Thoracic aorta (tissue), 2 donors: ENCODE measurements at places on chromosomes 13 and 19. TPM values are rescaled to one million over a fixed set of nuclear protein-coding genes. Genes with fewer than 3 reads are reported as not detected.

DNA sequence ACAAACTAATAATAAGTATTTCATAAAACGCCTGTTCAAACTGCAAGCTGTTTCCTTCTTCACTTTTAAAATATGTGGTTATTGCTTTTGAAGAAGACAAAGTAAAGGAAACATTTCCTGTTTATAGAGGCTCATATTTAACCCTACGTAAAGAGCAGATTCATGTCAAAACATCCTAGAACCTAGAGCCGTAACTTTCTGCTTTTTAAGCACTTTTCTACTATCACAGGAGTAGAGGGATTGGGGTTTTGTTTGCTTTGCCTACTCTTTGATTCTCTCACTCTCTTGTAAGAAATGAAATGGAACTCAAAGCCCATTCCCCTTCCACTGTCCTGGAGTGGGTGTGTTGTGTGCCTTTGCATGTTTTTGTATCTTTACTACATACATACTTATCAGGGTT is 54.0 kb upstream of the GPR183 start:
- no peak for DNase-seq

GRCh38 chr13:72194523-72194922 is 327.5 kb upstream of the DACH1 start:
- no peak for DNase-seq

DNA sequence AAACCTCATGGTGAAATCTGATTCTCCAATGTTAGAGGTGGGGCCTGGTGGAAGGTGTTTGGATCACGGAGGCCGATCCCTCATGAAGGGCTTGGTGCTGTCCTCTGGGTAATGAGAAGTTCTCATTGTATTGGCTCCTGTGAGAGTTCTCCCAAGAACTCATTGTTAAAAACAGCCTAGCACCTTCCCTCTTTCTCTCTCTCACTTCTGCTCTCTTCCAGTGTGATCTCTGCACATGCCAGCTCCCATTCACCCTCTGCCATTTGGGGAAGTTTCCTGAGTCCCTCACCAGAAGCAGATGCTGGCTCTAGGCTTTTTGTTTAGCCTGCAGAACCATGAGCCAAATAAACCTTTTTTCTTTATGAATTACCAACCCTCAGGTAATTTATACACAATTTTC is 3.1 kb upstream of the SUCLA2 start:
- DNase-seq, result no peak

DNA sequence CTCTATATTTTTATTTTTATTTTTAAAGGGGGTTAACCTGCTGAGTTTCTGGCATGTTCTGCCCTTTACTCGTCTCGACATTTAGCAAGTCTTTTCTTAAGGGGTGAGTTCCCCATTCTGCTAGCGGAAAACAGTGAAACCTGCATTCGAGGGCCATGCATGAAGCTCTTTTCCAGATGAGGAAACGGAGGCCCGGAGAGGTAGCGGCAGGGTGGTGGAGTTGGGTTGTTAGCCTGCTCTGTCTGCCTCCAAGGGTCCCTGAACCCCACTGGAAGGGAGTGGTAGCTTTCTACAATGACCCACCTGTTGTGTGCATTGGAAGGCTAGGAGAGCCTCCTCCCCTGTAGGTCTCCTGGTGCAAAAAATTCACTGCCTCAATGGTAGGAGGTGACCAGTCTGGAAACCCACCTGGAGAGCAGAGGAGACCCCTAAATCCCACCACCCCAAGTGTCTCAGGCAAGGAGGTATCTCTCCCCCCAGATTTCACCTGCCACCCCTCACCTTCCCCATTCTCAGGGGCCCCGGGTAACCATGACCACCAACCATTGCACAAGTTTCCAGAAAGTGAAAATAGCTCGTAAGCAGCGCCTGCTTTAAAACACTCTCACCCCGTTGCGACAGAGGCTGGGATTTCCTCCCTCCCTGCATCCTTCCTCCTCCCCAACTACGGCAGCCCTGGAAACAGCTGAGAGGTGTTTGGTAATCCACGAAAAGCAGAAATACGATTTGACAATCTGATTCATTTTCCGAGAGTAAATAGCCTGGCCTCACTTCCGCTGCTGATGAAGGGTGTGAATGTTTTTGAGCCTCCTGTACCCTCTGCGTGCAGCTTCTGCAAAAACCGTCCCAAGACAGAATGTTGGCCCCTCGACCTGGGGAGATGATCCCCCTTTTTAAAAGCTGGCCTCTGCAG is 3.5 kb downstream of the KLF2 start:
- peak; percentile 68 for DNase-seq

Gene PTH2
- not detected for total RNA-seq

Gene SPTBN4
- total RNA-seq, result 7.0 TPM

Gene OLFM2
- total RNA-seq, result 13.4 TPM

DNA sequence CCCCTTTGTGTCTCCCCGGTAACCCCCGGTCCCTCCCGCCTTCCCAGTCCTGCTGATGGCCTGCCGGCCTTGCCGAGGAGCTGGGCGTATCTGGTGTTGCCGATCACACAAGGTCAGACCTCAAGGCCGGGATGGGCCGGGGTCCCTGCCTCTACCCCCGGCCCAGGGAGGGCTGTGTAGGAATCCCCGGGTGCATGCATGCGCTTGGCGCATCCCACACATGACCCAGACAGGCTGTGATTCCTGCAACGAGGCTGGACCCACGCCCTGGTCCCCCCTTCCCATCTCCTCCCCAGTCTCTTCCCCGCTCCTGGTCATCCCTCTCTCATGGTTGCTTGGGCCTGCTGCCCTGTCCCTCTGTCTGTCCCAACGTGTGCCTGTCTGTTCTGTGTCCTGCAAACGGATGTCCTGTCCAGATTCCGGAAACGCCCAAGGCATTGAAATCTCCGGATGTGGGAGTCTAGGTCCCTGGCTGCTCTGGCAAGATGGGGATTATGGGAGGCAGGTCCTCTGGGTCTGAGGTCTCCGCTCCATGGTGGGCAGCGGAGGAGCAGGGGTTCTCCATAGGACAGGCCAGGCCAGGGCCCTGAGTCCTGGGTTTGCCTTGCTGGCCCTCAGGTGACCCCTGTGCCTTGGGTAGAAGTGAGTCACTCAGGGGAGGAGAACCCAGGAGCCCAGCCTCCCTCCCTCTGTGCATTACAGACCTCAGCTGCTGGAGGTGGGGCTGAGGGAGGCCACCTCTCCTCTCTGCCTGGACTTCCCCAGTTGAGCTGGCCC is 1.6 kb downstream of the PKN1 start:
- peak; percentile 36 for DNase-seq

- no peak for DNase-seq
These were observed 34.4 kb downstream of the PEPD start for GRCh38 chr19:33486936-33487811.

Gene KLK7
- total RNA-seq, result not detected

GRCh38 chr13:40215747-40216146 is 450.7 kb downstream of the FOXO1 start:
- no peak for DNase-seq

Gene CRB3
- 2.1 TPM for total RNA-seq

Gene C19orf67
- not detected for total RNA-seq

DNA sequence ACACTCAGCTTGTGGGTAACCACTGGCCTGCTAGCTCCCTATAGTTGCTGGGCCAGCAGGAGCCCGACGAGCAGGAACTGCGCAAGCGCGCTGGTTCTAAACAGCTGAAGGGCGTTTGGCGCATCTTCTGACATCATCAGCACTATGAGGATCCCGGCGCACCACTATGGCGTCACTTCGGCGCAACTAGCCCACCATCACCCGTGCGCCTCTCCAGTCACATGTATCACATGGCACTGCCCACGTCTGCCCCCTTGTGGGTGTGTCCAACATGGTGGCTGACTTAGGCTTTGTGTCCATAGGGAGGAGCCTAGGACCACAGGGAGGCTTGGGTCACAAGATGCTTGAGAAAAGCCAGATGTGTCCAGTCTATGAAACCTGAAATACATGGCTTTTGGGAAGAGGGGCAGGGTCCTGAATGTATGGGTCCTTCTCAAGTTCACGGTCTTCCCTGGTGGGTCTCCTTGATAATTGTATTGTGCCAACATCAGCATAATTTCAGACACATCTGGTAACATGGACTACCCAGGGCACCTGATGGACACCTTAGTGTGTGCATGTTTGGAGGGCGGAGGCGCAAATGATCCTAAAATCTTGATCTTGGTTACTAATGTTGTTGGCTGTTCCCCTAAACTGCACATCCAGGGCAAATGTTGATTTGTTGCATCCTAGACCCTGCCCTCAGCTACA is 18.0 kb downstream of the KLK4 start:
- DNase-seq, result no peak

Gene MAMSTR
- not detected for total RNA-seq
